Fibroblast of skin of right biceps (primary cell): ENCODE measurements at places on chromosomes 2 and 18.
A peak's percentile ranks its signal among the peaks of the same experiment; 100 is the strongest.

DNA sequence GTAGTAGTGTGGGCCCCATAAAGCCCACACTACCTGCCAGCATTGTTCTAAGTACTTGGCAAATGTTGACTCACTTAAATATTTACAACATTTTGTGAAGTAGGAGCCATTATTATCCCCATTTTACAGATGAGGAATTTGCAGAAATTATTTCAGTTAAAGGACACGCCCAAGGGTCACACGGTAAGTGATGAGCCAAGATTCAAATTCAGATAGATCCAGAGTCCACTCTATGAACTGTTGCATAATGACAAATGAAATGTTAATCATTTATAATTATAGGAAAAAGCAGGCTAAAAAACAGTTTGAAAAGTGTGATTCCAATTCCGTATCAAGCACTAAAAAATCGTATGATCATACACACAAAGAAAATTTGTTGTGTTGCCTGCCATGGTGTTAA is 108.4 kb downstream of the MDH1 start:
- DNase-seq: no peak

DNA sequence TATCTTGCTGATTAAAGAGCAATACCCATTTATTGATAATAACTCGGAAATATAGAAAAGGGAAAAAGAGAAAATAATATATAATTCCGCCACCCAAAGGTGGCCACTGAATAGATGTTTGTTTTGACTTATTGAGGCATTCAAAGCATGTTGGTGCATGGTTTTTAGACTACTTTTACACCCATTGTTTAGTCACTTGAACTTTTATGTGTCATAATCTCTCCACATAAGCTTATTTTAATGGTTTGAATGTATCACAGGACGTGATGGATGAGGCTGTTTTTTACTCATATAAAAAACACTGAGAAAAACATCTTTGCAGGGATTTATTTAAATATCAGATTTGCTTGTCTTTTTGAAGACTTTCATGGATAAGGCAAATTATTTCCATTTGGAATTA is 120.4 kb downstream of the ACKR3 start:
- DNase-seq: peak; percentile 37

GRCh38 chr2:20439193-20439475 is 7.7 kb upstream of the RHOB start:
- no peak for DNase-seq

GRCh38 chr2:224449212-224450147 is 47.6 kb upstream of the FAM124B start:
- DNase-seq: no peak

DNA sequence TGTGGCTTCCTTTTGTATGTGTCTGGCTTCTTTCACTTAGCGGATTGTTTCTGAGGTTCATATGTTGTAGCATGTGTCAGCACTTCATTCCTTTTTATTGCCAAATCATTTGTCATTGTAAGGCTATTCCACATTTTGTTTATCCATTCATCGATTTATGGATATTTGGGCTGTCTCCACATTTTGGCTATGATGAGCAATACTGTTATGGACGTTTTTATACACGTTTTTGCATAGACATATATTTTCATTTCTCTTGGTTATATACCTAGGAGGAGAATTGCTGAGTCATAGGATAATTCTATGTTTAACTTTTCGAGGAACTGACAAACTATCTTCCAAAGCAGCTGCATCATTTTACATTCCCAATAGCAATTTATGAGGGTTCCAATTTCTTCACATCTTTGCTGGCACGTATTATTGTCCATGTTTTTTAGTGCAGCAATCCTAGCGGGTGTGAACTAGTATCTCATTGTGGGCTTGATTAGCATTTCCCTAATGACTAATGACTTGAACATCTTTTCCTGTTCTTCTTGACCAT is 48.1 kb upstream of the TBC1D8 start:
- peak; percentile 77 for DNase-seq

- DNase-seq: peak; percentile 74
Measured at GRCh38 chr18:46281185-46282176, 177.3 kb downstream of the HAUS1 start.

GRCh38 chr2:8592736-8593135 is 89.1 kb upstream of the ID2 start:
- no peak for DNase-seq

DNA sequence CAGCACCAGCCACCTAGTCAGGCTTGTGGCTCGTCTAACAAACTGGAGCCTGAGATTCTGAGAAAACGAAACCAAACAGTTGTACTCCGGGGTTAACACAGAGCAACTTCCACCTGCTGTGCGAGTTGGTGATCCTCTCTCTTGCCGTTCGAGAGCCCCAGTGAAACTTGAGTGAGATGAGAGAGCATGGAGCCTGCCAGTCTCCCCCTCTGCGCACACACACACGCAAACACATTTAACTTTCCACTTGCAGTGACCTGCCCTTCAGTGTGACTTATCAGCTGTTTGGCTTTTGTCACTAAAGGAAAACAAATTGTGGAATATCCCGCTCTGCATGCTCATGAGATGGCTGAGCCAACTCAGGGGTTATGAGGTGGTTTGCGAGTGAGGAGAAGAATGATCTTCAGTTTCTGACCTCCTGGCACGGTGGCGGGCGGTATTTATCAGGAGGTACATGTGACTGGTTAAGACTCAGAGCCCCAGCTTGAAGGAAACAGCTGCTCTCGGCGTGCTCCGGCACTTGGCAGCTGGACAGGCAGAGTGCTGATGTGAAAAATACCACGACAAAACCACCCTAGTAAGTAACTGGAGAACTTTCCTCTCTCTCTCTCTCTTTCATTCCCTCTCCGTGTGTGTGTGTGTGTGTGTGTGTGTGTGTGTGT is at the start of gene RASGRP3:
Gene RASGRP3, plus strand, starts transcription at position 519 of the 662 bp plus-strand sequence. CDS start 38,488 bp downstream, outside the sequence.
- peak; percentile 86 for DNase-seq

DNA sequence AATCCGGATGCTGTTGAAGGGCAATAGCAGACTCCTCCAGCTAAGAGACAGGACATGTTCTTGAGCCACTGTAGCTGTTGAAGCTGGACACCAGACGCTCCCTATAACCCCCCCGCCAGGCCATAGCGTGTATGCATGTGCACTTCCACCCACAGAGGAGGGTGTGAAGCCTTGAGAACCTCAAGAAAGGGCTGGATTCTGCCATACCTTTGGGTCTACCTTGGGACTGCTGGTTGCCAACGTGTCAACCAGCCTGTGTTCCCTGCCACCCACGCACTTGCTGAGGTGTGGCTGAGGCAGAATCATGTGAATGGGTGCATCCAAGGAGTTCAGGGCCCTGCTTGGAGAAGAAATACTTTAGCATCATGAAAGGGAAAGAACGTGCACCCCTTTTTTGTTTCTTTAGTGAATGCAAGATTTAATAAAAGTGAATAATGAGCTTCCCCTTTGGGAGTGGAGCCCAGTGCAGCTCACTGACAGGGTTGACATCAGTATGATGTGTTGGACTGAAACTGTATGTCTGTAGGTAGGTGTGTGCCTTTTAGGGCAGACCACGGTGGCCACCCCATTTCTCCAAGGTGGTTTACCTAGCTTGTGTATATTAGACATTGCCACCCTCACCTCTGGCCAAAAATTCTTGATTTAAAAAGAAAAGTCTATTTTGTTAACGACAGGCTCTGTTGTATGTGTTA is 198.3 kb downstream of the MGAT5 start:
- DNase-seq: no peak

DNA sequence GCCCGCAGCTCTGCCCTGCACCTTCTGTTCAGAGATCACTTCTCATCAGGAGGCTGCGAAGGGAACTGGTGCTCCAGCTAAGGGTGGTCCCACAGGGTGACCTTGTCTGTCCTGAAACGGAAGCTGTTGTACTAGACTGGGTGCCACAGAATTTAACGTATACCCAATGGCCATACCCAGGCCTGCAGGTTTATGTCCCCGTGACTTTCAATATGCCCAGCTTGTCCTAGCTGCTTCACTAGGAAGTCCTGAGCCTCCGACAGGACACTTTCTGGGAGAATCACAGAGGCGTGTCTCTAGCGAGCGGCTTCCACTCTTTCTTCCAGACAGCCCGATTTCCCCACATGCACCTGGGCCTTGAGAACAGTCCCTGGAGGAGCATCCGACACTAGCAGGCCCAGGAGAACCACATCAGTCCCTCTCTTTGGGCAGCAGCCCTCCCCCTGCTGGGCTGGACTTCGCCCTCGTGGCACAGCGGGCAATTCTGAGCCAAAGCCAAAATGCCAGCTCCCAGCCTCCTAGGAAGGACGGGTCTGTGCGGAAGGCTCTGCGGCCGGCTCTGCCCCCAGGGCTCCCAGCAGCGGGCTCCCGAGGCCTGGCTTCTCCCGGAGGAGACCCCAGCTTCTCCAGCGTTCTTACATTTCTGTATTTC is 91.9 kb upstream of the OTOS start:
- DNase-seq: no peak

DNA sequence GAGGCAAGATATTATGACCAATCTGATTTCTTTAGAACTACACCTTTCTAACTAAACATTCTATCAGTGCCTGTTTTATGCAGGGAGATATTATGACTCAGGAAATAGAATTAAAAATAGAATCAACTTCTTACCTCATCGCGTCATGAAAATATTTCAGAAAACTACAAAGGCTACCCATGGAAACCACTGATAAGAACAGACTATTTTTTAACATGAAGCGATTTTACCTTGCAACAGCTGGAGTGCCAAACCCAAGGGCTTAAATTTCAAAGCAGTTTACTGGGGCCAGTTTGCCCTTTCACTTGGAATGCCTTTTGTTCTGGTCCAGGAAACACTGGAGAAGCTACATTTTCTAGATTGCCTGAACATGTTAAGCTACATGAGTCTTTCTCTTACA is 304.8 kb upstream of the CCDC68 start:
- DNase-seq: peak; percentile 36

DNA sequence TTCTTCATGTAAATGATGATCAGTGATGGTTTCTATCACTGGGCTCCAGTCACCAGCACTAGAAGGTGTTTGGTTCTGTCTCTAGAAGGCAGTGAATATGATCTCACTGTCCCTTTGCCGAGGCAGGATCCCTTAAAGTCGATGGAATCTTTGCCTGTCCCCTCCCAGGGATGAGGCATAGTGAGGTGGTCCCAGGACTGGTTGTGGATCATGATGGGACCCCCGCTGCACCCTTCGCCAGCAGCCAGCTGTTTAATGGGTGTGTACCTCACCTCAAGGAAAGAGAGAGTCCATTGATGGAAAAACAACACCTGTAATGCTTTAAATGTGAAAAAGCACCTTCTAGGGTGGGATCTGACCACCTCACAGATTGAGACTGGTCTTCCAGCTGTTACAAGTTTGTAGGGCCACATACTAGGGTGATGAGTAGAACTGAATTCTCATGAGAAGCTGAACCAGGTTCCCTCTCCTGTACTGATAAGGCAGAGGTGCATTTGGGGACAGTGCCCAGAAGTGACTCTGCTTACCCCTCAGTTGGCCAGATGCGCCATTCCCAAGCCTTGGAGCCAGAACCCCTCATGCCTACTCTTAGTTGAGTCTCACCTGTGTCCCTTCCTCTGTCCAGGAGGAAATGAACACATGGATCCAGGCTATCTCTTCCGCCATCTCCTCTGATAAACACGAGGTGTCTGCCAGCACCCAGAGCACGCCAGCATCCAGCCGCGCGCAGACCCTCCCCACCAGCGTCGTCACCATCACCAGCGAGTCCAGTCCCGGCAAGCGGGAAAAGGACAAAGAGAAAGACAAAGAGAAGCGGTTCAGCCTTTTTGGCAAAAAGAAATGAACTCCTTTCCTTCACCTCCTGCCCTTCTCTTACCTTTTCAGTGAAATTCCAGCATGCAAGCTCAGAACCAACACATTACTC is 55.5 kb upstream of the EML6 start:
- no peak for DNase-seq

DNA sequence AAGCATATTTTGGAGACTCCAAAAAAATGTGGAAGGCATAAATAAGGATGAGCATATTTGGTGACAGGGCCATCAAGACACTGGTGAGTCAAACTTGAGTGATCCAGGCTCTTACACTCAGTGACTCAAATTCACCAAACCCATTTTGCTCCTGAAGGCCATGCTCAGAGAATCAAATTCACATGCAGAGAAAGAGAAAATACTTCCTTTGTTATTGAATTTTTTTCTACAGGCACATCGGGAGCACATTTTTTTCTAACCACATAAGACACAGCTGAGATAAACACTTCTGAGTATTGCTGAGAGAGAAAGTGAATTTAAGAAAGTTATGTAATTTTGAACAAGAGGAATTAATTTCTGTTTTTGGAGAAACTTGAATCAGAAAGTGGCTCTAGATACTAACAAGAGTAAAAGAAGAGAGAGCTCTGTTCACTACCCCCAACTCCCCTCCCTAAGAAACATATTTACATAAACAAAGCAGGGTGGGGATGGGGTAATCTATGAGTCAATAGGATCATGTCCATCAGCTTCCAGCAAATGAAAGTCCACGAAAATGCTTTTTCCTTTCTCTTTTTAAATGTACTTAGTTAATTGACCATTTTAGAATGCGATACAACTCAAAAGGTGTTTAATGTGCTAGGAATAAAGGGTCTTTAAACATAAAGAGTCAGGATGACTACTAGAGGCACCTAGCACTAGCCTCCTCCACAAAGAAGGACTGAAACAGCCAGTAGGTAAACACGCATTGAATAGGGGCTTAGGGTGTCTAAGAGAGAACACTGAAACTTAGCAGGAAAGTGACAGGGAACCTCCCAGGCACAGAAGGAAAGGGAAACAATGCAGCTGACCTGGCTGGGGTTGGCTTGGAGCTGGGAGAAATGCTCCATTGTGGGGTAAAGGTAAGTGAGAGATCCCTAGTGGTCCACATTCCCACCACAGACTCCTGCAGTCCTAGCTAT is 152.3 kb downstream of the KCNE4 start:
- peak; percentile 96 for DNase-seq

DNA sequence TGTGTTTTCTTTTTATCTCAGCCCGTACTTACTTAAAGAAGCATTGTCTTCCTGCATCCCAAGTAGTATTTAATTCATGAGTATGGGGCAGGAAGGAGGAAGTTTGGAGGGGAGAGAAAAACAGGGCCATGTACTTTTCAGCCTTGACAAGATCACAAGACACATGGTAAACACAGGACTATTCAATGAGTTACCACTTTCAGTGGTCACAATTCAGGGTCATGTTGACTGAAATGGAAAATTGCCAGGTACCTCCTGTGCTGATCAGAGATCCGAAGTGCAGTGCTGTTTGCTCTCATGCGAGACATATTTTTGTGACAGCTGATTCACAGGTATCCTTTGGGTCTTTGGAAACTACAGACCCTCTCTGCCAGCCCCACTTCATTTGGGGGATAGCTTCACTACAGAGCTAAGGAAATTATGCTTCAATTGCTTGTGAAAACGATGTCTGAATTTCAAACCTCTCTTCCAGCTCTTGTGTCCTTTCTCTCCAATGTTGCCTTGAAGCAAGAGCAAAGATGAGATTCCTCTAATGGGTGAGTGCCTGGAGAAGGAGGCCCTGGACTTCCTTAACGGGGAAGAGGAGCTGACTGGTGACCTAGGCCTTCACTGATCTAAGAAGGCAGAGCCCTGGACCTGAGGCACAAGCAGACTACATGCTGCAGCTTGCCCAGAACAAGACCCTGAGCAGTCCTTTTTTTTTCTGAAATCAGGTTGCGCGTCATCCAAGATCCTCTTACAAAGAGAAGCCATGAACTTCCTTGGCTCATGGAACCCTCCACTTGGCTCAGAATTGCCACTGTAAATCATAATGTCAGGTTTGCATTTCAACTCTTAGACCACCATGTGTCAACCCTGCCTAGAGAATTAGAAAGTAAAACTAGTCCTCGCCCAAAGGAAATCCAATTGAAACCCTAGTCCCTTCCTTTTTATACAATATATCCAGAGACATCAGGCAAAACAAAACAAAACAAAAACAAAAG is 44.1 kb downstream of the EVA1A start:
- no peak for DNase-seq
